ENCODE measurements at places on chromosomes 16 and 17.

DNA sequence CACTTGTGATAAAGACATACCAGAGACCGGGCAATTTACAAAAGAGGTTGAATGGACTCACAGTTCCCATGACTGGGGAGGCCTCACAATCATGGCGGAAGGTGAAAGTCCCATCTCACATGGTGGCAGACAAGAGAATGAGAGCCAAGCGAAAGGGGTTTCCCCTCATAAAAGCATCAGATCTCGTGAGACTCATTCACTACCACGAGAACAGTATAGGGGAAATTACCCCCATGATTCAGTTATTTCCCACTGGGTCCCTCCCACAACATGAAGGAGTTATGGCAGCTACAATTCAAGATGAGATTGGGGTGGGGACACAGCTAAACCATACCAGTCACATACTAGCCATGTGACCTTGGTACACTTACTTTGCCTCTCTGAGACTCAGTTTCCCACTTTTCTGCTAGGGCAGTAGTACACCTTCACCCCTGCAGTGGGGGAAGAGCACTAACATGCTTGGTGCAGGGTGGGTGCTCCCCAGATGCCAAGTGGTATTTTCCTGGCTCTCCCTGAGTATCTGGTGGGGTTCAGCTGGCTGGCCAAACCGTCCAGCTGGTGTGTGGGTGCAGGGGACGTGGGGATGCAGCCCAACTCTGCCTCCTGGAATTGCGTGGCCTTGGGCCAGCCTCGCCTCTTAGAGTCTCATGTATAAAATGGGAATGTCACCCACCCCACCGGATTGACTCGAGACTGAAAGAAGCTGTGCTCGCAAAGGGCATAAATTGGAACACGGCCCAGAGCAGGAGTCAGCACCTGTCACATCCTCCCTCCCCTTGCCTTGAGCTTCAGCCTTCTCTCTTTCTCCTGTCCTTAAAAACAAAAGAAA is 364.1 kb downstream of the CPPED1 start:
- no peak for DNase-seq

DNA sequence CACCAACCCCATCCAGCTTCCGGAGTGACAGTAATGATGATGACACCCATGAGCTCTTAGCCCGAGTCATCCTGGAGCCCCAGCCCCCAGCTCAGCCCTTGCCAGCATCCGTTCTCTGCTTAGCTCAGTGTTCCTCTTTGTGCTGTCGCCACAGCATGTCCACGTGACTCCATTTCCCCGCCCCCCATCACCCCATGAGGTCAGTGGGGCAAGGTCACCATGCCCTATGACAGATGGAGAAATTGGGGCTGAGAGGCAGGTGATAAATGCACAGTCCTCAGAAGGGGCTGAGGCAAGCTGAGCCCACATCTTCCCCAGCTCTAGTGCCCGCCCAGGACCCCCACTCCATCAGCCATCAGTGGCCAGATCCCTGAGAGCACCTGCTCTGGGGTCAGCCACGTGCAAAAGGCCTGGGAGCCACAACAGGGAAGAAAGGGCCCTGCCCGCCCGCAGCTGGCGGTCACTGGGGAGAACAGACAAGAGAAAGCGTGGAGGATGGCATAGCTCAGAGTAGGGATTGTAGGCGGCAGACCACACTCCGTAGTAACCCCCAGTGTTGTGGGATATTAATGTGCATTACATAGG is 17.1 kb downstream of the ITGB4 start:
- no peak for DNase-seq

DNA sequence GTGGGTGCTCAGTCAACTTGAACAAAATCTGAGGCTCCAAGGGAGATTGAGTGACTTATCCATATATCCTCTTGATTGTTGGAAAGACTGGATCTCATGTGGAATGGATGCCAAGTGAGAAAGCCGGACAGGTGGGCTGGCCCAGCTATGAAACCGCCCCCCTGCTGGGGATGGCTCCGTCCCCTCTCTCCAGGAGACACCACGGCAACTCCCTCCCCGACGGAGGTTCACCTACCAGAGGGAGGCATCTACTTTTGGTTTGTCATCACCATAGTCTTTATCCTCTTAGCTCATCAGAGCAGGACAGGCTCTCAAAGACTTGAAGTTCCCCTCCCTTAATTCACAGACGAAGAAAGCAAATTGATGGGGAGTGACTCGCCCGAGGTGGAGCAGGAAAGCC is 1.8 kb upstream of the ALG1 start:
- no peak for DNase-seq

DNA sequence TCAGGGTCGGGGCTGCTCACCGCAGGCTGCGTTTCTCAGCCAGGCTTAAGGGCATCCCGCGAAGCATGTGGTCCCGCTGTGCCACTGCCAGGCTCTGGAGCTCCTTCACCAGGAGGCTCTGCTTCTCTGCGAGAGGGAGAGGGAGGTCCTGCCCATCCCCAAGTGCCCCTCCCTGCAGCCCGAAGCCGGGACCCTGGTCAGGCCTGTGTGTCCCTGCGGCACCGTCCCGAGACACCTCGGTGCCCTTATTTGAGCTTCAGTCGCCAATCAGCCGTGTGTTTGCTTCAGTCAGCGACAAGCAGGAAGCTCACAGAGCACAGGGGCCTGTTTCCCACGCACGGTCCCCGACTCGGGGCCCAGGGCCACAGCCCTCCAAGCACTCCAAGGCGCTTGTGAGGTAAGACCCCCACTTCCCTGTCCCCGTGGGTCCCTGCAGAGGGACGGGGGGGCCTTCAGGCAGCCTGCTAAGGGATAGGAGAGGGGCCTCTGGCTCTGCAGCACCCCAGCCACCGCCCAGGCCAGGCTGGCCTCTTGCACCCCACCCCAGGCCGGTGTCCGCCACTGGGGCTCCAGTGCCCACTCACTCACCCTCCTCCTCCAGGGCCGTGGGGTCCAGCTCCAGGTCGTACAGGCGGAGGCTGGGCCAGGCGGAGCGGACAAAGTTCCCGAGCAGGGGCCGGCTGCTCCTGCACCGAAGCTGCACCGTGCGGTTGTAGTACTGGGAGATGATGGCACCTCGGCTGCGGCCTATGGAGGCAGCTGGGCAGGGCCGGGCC is 3.2 kb downstream of the TMC6 start:
- peak; percentile 44 for DNase-seq

DNA sequence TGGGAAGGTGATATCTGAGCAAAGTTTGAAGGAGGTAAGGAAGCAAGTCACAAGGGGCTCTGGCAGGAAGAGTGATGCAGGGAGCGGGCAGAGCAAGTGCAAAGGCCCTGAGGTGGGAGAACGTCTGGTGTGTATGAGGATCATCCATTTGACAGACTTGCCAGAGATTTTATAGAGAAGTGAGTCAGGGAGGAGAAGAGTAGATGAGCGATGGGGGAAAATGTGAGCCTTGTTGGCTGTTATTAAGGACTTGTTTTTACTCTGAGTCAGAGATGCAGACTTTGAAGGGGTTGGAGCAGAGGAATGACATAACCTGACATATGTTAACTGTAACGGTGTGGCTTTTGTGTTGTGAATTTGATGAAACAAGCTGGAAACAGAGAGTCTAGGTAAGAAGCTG is 3.5 kb upstream of the CLEC10A start:
- DNase-seq: no peak

- DNase-seq: no peak
Observed at GRCh38 chr16:50460538-50461399, 87.4 kb upstream of the NKD1 start.

GRCh38 chr16:51062039-51062438 is 89.0 kb downstream of the SALL1 start:
- DNase-seq: no peak

DNA sequence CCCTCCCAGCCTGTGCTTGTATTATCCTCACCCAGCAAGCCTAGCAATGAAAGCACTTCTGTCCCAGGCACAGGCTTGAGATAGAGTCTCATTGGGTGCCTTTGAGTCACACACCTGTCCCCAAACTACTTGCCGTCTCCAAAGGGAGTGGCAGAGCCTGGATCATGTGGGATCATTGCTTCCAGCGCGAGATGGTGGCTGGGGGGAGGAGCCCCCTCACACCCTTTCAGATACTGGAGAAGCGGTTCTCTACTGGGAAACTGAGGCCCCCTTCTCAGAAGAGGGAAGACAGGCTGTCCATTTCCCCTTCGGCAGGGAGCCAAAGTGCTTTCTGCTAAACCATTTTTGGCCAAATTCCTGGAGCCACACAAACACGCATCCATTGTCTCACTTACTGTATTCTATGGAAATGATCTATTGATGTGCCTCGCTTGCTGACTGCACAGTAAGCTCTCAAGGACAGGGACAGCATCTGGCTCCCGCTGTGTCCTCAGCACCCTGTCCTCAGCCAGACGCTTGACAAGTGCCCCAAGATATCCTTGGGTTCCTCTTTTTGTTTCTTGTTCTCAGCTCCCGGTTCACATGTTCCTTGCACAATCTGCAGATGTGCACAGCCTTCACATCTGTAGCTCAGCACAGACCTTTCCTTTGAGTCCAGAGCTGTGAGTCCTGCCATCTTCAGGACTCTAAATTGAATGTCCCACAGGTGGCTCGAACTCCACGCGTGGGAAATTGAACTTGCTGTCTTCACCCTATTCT is 26.0 kb upstream of the DLX3 start:
- no peak for DNase-seq

- DNase-seq: no peak
Observed at GRCh38 chr16:75733305-75734211, 7.3 kb upstream of the CPHXL start.

DNA sequence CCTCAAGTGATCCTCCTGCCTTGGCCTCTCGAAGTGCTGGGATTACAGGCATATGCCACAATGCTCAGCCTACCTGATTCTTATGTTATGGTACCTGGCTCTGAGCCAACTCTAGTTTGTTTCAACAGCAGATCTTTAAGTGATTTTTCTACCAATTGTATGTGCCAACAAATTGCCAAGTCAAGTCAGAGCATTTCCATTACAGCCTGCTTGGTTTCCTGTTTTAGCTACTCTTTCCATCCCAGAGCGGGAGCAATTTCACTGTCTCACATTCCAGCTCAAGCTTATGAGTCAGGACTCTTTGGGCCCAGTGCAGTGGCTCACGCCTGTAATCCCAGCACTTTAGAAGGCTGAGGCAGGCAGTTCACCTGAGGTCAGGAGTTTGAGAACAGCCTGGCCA is 30.8 kb upstream of the RBBP6 start:
- no peak for DNase-seq

DNA sequence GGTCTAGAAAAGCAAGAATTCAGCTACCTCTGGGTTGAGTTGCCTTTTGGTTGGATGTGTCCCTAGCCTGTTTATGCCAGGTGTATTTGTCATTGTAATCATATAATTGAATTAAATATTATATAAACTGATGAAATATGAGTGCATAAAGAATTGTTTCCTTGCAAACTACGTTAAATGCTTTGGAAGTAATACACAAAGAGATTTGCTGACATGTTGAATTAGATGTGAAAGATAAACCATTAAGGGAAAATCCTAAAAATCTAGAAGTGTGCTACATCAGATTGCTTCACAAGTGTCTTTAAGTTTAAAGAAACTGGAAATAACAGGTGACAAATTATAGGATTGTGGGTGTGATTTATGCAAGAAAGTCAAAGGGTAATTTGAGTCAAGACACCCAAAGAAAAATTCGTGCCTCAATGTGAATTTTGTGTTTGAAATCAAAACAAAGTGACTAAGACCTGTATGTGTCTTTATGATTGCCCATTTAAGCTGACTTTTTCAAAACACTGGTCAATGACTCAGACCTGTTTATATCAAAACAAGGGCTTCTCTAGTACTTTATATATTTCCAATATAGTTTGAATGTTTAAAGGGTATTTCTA is 5.1 kb upstream of the PYY start:
- DNase-seq: no peak

DNA sequence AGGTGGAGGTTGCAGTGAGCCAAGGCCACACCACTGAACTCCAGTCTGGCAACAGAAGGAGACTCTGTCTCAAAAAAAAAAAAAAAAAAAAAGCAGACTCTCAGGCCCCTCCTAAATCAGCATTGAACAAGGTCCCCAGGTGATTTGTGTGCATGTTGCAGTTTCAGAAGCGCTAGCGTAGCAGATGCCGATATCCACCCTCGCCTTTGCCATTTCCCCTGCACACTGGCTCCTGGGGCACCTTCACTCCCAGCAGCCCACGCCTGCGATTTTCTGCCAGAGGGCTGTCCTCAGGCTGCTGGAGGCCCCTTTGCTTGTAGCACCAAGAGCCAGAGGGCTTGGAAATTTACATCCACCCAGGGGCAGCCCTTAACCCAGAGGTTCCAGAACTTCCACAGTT is 95.6 kb downstream of the WSCD1 start:
- DNase-seq: no peak

DNA sequence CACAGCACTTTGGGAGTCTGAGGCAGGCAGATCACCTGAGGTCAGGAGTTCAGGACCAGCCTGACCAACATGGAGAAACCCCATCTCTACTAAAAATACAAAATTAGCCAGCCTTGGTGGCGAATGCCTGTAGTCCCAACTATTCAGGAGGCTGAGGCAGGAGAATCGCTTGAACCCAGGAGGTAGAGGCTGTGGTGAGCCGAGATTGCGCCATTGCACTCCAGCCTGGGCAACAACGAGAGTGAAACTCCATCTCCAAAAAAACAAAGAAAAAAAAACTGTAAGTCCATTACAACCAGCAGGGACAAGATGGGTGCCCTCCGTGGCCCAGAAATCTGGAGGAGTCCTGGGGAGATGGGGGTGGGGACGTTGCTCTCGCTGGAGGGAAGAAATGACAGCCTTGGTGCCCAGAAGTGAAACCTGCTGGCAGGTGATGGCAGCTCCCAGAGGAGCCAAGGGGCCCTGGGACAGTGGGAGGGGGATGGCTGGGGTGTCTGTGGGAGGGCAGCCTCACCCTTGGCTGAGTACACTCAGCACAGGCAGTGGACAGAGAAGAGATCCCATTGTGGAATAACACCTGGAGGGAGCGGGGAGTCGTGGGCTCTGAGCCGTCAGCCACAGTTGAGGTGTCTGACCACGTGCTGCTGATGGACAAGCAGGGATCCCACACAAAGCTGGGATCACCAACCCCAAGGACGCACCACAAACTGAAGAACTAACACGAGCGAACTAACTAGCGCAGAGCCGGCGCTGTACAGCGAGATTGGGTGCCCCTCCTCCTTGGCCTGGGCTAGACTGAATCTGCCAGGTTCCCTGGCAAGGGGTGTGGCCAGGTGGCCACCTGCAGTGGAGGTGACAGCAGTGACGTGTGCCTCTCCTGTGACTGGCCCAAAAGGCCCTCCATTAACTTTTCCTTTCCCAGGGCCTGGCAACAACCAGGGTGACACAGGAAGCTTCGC is 46.9 kb upstream of the BAHCC1 start:
- no peak for DNase-seq
